ENCODE measurements at places on chromosomes 12 and 14.
A peak's percentile ranks its signal among the peaks of the same experiment; 100 is the strongest.

DNA sequence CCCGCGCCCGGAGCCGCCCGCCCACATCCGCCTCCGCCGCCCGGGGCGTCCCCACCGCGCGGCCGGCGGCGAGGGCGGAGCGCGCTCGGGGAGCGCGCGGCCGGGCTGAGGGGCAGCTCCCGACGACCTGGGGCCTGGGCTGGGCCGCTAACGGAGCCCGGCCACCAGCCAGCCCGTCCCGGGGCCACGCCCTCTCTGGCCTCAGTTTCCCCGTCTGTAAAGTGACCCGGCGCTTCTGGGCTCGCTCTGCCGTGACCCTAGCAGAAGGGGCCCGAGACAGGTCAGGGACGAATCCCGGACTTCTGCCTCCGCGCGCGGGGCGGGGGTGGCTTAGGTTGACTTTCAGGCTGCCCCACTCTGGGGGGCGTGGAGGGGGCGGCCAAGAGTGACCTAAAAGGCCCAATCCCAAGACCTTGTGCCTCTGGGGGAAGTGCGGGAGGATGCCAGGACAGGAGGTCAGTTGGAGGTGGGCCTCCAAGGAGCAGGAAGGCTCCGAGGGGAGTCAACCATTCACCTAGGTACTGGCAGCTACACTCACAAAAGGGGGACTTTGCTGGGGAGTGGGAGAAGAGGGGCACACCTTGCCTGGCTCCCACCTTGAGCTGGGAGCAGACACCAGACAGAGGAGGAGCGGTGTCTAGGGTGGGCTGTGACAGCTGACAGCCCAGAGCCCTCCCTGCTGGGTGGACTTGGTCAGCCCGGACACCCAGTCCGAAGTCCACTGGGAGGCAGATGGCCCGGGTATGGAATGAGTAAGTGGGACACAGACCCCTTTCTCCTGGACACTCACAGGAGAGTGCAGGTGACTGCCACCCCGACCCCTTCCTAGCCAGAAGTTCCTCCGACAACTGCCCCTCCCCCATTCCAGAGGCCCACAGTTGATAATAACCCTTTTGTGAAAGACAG is 486 bp upstream of the AKT1 start:
- DNase-seq: peak; percentile 52

- no peak for DNase-seq
Measured at GRCh38 chr14:105072892-105073719, 7.9 kb upstream of the GPR132 start.

DNA sequence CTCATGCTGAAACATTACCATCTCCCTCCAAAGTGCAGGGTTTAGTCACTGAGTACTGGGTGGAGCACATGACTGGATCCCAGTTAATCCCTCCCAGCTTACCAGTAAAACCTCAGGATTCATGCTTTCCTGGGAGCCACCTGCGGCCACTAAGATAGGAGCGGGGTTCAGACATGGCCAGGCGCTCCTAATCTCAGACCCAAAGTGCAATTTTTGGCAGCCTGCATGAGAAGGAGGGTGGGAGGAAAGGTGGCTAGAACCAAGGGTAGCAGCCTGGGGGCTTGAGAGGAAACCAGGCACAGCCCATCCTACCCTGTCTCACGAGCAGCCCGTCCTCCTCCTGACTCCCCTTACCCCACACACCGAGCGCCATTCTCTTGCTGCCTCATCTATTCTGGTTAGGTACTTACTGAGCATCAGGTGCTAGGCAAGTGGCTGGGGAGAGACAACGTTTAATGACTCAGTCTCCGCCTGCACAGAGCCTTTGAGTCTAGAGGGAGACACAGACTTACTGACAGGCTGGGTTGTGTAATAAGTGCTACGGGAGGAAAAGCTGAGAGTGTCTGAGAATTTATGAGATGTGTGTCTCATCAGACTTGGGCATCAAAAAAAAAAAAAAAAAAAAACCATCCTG is 9.9 kb downstream of the GPRC5A start:
- DNase-seq: no peak

DNA sequence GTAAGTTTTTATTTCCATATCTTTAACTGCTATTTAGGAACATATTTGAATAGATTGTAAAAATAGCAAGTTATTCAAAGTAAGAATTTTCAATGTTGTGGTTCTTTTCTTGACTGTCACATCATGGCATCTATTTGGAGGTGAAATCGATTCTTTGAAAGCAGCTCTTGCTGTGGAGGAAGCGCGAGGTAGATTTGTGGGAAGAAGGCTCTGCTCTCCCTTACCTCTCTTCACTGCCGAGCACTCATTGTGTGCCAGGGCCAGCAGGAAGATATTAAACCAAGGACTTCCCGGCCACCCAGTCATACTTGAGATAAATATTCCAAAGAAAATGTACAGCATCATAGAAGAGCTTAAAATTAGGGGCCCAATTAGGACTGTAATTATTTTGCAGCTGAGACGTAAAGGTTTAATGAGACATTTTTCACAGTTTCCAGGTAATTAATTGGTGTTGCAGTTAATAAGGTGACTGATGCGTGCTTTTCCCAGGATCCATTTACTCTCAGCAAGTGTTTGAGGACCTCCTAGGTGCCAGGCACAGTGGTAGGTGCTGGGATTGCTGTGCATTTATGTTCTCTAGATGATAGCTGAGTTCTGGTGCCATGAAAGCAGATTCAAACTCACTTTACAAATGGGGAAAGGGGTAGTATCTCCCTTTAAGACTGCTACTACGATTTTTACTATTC is 89.2 kb upstream of the DYNC1H1 start:
- DNase-seq: no peak

DNA sequence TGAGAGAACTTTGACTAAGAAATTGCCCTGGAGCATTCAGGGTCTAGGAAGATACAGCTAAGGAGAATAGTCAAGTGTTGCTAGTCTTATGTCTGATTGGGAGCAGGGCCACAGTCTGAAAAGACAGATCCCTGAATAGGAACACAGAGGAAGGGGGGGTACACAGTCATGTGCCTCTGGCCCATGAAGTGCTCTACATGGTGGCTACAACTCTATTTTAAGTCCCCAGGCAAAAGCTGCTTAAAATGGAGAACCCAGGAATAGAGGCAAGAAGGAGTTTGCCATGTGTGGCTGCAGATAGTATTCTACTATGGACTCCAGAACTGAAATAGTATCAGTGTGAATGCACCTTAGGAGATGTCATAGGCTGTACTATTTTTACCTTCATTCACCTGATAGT is 118.0 kb upstream of the NPAS3 start:
- DNase-seq: no peak

- DNase-seq: no peak
Measured at GRCh38 chr12:89276860-89277259, 75.4 kb downstream of the DUSP6 start.

DNA sequence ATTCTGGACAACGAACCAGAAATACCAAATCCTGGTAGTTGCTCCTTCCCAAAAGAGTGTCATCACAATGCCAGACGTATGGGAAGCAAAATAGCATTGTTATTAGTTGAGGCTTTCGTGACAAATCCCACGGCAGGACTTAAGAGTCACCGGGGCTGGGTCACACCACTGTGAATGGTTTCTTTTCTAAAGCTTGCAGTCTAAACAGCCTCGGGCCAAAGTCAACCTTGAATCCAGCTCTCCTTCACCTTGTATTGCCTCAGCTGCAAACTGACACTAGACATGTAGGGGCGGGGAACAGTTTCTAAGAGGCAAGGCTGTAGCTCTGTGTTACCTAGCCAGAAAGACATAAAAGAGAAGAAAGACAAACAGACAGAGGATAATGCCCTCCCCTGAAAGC is 734.8 kb downstream of the MED13L start:
- DNase-seq: no peak

DNA sequence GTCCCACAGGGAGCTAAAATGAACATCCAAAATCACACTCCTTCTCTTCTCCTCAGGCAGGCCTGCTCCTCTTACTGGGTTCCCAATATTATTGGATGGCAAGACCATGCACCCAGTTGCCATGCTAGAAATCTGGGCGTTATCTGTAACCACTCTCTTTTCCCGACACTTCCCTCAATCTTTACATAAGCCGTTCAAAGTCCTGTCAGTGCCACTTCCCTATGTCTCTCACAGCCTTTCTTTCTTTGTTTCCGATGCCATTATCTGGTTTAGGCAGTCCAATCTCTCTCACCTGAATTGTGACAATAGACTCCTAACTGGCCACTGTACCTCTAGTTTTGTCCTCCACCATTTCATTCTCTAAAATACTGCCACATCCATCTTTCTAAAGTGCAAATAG is 24.1 kb downstream of the SNRPF start:
- DNase-seq: no peak

- DNase-seq: no peak
Measured at GRCh38 chr12:123472438-123472849, 14.5 kb downstream of the SNRNP35 start.

Measured in stimulated activated CD8-positive, alpha-beta memory T cell treated with anti-CD3 and anti-CD28 coated beads, Interleukin-7, amount 100 ng/mL, for 1 hour (primary cell).